ENCODE measurements at places on chromosomes 7 and 10.

- DNase-seq, result no peak
These were observed 39.9 kb downstream of the PLEKHA8 start for GRCh38 chr7:30068117-30068516.

DNA sequence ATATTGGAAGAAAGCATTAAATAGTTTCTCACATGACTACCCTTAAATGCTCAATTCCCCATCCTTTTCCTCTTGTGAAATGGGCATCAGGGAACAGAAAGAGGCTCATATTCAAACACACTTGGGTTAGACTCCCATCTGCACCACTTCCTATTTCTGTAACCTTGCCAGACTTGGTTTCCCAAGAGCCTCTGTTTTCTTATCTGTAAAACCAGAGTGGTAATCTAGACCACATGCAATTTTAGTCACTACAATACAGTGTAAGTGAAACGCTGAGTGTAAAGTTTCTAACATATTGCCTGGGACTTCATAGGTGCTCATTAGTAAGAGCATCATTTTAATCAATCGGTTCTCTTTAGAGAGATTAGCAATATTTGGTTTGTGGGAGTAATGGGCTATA lies 136.3 kb downstream of the SORCS1 start:
- DNase-seq, result no peak

DNA sequence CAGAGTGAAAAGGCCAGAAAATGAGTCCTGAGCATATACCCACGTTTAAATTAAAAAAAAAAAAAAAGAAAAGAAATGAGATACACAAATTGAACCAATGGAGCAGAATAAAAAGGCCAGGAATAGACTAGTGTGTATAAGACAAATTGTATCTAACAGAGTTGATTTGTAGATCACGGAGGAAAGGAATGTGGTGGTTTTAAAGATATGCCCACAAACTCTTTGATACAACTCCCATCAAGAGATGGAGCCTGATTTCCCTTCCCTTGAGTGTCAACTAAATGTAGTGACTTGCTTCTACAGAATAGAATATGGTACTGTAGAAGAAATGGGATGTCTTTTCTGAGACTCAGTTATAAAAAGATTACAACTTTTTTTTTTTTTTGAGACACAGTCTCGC lies 10.4 kb downstream of the SYPL1 start:
- no peak for DNase-seq

GRCh38 chr7:117148971-117149370 lies 173.9 kb downstream of the WNT2 start:
- DNase-seq, result no peak

DNA sequence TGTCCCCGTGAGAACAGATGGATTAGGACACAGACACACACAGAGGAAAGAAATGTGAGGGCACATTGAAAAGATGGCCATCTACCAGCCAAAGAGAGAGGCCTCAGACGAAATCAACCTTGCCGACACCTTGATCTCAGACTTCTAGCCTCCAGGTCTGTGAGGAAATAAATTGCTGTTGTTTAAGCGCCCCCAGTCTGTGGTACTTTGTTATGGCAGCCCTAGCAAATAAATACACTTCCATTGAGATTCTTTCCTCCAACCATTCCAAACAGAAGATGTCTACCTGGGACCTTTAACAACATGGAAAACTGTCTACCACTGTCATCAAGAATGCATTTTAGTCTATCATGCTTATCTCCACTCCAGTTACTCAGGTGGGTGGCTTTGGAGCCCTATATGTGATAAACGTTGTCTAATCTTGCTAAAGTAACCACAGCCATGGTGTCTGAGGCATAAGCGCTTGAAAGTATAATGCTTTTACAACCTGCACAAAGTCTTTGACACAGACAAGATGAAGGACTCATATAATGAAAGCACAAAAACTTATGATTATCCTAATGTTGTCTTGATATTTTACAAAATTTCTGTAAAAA lies 244.3 kb downstream of the MTERF1 start:
- no peak for DNase-seq

- DNase-seq, result no peak
These were observed 170.8 kb upstream of the KLF14 start for GRCh38 chr7:130904792-130905191.

All from NCI-H2171 (cell line).